ENCODE measurements at places on chromosomes 16 and 17. TPM values are rescaled to one million over a fixed set of nuclear protein-coding genes. Genes with fewer than 3 reads are reported as not detected.

The KLHL11 gene
- 11.6 TPM for total RNA-seq

The NRN1L gene
- 0.30 TPM for total RNA-seq

The MT1H gene
- not detected for total RNA-seq

The HASPIN gene
- 9.7 TPM for total RNA-seq

The TBC1D3L gene
- 2.0 TPM for total RNA-seq

The ACAP1 gene
- 0.50 TPM for total RNA-seq

The LONP2 gene
- total RNA-seq = 23.5 TPM

The ITGAD gene
- total RNA-seq = not detected
